Astrocyte of the spinal cord (primary cell): ENCODE measurements at places on chromosomes 12 and 14.

DNA sequence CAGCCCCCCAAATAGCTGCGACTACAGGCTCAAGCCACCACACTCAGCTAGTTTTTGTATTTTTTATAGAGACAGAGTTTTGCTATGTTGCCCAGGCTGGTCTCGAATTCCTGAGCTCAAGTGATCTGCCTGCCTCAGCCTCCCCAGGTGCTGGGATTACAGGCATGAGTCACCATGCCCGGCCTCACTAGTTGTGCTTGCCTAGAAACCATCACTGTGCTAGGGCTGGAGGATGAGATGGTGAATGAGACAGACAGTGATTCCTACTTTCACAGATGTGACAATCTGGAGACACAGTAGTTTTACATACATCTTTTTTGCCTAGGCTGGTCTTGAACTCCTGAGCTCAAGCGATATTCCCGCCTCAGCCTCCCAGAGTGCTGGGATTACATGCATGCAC is 7.5 kb upstream of the MSI1 start:
- DNase-seq: no peak

DNA sequence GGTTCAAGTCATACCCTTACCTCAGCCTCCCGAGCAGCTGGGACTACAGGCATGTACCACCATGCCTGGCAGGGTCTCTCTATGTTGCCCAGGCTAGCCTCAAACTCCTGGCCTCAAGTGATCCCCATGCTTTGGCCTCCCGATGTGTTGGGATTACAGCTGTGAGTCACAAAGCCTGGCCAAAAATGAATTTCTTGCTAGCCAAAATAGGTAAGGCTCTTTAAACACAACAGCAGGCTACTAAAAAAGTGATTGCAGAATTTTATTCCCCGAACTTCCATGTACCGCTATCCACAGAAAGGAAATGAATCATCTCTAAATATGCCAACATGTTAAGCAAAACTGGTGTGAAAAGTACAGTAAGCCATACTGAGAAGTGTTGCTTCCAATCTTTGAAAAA is 50.6 kb downstream of the WDHD1 start:
- DNase-seq: peak; percentile 82

- peak; percentile 64 for DNase-seq
These were observed 39.9 kb downstream of the DNAI7 start for GRCh38 chr12:25155022-25155576.

- DNase-seq: no peak
These were observed 108.7 kb upstream of the SLC38A4 start for GRCh38 chr12:46934374-46935111.

GRCh38 chr14:34628681-34629135 is 1.2 kb downstream of the SNX6 start:
- peak; percentile 21 for DNase-seq

GRCh38 chr12:43057566-43057965 is 468.0 kb upstream of the PRICKLE1 start:
- DNase-seq: peak; percentile 32

- peak; percentile 43 for DNase-seq
These were observed 1598.3 kb downstream of the AACS start for GRCh38 chr12:126663304-126664094.

- DNase-seq: peak; percentile 89
These were observed 29.7 kb upstream of the NR2C1 start for GRCh38 chr12:95102916-95103671.

DNA sequence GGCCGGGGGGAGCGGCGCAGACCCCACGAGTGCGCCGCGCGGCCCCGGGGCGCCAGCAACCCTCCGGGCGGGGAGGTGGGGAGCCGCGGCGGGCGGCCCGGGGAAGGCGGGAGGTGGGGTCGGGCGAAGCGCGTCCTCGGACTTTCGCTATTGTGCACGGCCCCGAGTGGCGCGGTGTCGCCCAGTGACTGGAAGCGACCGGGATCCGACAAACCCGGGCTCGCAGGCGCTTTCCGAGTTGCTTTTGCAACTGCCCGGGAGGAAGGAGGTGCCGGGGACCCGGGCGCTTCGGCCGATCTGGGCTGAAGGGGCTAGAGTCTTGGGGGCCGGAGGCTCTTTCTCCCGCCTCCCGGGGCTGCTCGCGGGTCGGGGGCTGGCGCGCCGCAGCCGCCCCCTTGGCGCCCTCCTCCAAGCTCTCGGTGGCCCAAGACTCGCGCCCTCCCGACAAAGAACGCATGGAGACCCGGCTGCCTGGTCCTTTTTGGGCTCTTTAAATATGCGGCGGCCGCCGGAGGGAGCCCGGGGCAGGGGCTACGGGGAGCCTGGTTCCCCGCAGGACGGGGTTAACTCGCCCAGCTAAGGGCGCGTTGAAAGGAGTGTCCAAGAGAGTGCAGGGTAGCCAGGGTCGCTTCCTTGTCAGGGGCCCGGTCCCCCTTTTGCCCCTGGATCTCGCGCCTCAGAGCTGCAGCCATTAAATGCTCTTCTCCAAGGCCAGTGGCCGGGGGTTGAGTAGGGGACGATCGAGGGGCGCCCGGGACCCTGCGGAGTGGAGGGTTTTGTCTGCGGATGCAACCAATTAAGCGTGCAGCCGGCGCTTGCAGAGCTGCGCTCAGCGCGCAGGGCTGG is 1.4 kb downstream of the HMGA2 start:
- DNase-seq: no peak

DNA sequence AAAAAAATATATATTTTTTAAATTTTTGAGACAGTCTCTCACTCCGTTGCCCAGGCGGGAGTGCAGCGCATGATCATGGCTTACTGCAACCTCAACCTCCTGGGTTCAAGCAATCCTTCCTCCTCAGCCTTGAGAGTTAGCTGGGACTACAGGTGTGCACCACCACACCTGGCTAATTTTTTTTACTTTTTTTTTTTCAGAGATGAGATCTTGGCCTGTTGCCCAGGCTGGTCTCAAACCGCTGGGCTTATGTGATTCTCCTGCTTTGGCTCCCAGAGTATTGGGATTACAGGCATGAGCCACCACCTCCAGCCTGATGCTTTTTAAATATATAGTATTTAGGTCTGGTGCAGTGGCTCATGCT is 24.5 kb downstream of the MDM2 start:
- DNase-seq: no peak

GRCh38 chr12:68080577-68080976 is 79.0 kb downstream of the IFNG start:
- DNase-seq: no peak

DNA sequence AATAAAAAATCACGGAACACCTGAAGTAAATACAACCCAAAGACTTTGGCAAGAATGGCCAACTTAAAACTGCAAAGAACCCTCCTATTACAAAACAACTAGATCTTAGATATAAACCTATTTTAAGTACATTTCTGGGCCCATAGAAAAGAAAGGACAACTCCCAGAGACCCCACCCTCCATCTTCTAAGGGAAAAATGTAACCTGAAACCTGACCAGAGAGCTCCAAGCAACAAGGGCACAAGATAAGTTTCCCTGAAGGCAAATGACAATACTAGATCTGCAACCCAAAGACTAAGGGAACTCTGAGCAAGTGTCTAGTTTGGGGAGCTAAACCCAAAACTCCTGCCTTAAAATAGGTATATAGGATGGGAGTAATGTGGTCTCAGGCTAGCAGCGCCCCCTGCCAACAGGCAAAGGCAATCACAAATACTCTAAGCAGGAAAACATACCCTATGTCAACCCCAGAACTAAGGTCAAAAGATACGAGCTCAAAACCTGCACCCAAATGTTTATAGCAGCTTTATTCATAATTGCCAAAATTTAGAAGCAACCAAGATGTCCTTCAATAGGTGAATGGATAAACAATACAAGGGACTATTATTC is 218.9 kb downstream of the ITPR2 start:
- no peak for DNase-seq

- DNase-seq: peak; percentile 62
These were observed 87.1 kb downstream of the SINHCAF start for GRCh38 chr12:31238764-31239387.

- no peak for DNase-seq
These were observed 48.1 kb upstream of the ATXN7L3B start for GRCh38 chr12:74489543-74489942.

DNA sequence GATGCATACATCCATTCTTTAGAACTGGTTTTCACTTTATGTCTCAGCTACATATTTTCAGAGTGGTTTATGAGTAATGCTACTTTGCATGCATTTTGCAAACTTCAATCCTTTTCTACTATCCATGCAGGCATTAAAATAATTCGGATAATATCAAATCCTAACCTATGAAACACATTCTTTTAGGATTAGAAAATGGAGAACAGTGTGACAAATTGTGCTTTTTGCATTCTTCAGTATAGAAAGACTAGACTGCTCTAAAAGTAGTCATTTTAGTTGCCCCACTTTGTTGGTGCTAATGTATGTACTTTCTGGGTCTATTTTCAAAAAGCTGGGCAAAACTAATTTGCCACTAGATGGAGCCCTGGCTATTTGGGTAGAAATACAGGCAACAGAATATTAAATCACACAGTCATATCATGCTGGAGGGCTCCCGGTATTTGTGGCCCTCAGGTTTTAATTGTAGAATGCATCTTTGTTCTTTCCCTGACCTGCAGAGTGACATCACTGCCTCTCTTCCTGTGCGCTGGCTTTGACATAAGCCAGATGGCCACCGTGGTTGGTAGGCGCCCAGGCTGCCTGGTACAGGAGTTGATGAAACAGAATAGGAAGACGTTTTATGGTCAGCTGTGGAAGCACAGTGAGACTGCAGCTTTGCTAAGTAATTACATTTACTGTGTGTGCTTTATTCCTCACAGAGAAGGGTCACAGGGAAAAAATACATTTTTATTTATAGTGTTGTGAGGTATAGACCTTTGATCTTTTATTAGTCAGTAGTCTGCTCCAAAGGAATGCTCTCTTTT is 28.1 kb downstream of the MSRB3 start:
- DNase-seq: peak; percentile 69
